ENCODE measurements at places on chromosomes 7 and 10. TPM values are rescaled to one million over a fixed set of nuclear protein-coding genes. Genes with fewer than 3 reads are reported as not detected.

- H3K36me3 ChIP-seq, result no peaks in the 10 kb centered on the region
- H3K4me3 ChIP-seq, result no peak overlapping the region
- no peaks in the 10 kb centered on the region for H3K4me1 ChIP-seq
- no peaks in the 10 kb centered on the region for H3K27me3 ChIP-seq
- DNase-seq, result no peak
Observed at GRCh38 chr7:154902600-154903082, 100.3 kb downstream of the PAXIP1 start.

PNLIPRP1 gene
- total RNA-seq, result not detected

GRCh38 chr7:92072121-92072520 is 62.2 kb downstream of the CYP51A1 start:
- H3K4me3 ChIP-seq, result no peak overlapping the region
- H3K27me3 ChIP-seq, result no peaks in the 10 kb centered on the region
- peaks cover 27% of the 10 kb centered on the region for H3K36me3 ChIP-seq

SEMA3C gene
- 0.30 TPM for total RNA-seq

- no peaks in the 10 kb centered on the region for H3K27me3 ChIP-seq
- no peaks in the 10 kb centered on the region for H3K36me3 ChIP-seq
- no peak overlapping the region for H3K4me3 ChIP-seq
Observed at GRCh38 chr7:144518360-144518759, 114.9 kb upstream of the NOBOX start.

Measured in activated naive CD8-positive, alpha-beta T cell treated with anti-CD3 and anti-CD28 coated beads, Interleukin-2, amount 10 ng/mL, durations not matched to agents 7 days and 5 days (primary cell).